ENCODE measurements at places on chromosomes 7 and 10.

- no peak for DNase-seq
Measured at GRCh38 chr10:69577268-69578232, 4.3 kb upstream of the NEUROG3 start.

DNA sequence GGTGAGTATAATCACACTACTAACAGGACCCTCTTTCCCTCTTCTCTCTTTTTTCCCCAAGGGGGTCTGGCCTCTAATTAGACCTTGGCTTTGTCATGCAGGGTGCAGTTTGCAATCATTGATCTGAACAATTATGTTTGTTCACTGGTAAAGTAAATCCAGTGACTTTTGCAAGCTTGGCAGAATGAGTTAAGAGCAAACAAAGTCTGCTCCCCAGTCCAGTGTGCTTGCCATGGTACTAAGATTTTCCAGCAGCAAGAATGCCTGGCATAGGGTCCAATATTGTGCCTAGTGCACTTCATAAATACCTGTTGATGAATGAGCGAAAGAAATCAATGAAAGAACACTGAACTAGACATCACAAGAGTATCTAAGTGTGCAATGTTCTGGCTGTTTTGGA is 43.9 kb downstream of the PLXDC2 start:
- DNase-seq: no peak

DNA sequence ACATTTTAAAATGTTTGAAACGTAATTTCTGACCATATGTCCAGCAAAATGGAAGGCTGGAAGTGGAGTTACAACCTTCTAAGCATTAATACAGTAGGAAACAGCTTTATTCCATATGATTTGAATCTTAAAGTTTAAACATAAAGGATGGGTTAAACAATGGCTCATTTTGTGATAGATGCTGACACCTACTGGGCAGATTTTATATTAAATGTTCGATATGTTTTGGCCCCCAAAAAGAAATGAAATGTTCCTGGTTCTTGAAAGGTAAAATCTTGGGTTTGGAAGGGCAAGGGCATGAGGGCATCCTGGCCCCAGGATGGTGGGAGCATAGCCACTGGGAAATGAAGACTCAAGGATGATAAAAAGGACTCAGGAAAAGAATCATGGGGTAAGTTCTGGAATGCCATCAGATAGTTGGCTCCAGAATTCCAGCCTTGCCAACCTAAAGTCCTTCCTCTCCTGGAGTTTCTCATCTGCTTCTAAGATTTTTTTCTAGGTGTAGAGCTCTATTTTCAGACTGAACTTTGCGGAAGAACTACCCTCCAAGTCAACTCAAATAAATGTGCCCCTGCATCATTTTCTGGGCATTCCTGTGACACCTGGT is 34.6 kb upstream of the SLC35G1 start:
- DNase-seq: no peak

DNA sequence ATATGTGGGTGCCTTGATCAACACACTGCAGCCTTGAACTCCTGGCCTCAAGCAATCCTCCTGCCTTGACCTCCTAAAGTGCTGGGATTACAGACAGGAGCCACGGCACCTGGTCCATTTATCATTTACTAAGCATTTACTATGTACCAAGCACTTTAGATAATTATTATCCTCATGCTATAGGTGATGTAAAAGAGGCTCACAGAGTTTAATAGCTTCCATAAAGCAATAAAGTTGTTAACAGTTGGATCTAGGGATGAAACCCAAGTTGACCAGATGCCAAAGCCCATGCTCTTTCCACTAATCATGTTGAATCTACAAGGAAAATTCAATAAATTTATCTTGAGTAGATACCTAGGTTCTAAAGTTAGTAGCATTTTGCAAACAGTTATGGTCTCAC is 5.0 kb downstream of the NAPEPLD start:
- DNase-seq: no peak

GRCh38 chr7:5661942-5662341 is 119.5 kb downstream of the RNF216 start:
- peak; percentile 90 for DNase-seq

DNA sequence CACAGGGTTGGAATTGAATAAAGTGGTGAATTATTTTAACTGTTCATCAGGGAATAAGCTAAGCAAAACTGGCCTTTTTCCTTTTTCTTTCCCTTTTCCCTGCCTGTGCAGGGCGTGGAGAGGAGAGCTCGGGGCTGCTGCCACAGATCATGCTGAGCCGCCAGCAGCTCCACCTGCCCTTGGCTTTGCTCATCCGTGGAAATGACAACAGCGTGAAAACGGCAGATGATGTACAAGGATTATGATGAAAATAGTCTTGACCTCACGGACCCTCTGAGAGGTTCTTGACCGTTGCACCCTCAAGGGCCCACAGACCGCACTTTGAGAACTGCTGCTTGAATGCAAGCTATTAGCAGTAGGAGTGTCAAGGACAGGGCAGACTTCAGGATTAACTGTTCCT is 10.6 kb downstream of the PPP2R2D start:
- DNase-seq: no peak

GRCh38 chr7:50632561-50633413 is 67.6 kb upstream of the DDC start:
- DNase-seq: no peak

DNA sequence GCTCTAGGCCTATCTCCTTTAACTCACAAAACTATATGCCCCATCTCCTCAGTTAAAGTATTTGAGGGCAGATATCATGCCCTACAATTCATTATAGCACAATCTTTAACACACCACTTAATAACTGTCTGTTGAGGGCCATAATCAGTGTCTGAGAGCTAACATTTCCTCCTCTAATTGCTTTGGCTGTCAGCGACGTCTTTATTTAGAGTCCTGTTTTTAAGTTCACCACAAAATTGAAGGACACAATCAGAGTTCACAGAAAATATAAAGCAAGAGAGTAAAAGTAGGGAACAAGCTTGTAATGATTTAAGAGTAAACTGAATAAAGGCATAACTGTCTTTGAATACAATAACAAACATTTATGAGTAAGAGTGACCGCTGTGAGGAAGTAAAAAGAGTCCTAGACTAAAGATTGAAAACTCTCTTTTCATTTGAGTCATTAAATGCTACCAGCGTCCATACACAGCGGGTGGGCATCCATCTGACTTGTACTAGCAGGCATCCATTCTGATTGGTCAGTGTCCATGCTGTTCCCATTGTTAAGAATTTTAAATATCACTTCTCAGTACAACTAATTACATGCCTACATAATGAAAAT is 38.4 kb upstream of the ABCB4 start:
- no peak for DNase-seq

GRCh38 chr10:80203835-80204676 is 1.3 kb downstream of the ANXA11 start:
- DNase-seq: no peak

DNA sequence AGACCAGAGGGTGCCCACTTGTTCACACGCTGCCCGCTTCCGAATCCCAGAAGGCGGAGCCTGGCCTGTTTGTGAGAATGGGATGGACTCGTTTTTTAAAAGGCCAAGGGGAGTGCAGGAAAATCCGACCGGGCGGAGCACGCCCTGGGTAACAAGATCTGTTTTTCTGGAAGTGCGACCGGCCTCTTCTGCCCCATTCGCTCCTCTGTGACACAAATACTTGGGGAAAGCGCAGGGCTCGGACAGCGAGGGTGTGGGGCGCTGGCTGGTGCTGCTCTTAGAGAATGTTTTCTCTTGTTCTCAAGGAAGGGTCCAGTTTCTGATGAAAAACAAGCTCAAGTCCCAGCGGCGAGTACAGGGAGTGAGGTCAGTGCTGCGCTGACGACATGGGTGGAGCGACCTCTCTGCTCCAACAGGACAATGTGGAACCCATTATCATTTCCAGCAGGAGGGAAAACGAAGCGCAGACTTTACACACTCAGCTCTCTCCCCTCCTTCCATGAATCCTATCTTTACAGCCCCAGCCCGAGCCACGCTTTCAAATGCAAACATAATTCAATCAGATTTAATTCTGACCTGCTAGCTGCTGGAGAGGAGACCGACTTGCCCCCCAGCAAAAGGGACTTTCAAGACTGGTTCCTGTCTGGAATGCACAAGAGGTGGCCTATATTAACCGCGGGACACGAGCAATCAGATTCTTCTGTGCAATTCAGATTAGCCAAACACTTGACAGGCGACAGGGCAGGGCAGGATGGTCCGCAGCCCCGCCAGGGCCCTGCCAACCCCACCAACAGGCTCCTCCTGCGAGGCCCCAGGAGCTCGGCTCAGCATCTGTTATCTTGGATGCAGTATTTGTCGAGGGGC is 1.1 kb downstream of the RADIL start:
- DNase-seq: no peak

DNA sequence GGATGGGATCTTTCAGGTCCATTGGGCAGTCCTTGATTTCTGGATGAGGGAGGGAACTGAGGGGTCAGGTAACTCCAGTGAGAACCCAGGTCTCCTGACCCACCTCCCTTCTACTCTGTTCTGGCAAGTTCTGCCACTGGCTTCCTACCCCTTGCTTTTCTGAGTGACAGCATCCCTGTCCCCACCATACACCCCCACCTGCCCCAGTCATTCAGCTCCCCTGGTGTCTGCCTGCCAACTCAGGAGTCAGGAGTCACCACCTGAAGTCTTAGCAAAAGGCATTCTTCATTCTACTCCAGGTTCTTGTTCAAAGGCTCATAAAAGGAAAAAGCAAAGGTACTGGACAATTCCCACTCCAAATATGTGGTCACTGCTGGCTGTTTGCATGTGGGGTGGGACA is 26.6 kb downstream of the CDHR3 start:
- no peak for DNase-seq

GRCh38 chr10:4990217-4990616 is 13.4 kb downstream of the AKR1C2 start:
- DNase-seq: no peak

- DNase-seq: no peak
Measured at GRCh38 chr10:106978756-106979155, 185.8 kb downstream of the SORCS1 start.

DNA sequence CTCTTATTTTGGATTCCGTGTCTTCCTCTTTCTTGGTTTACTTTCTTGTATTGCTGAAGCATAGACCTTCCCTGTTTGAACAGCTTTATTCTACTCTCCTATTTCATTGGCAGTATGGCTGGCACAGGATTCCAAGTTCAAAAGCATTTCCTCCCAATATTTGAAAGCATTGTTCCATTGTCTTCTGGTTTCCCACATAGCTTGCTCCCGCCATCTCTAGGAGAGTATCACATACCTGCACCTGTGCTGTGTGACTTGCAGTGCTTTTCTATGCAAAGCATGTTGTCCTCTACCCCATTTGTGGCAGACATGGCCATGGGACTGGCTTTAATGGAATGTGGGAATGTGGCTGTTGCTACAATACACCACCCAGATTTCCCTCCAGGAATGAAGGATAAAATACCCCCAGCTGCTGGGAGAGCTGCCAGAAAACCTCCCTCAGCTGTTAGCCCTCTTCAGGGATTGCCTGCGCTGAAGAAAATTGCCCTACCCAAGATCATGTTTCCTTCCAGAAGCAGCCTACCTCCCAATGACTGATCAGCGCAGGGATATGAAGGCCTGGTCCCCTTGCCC is 6.9 kb upstream of the MYOF start:
- DNase-seq: no peak

GRCh38 chr7:103632972-103633371 is 187.0 kb upstream of the SLC26A5 start:
- no peak for DNase-seq

GRCh38 chr7:38034062-38034908 is 113.8 kb downstream of the EPDR1 start:
- DNase-seq: no peak

- DNase-seq: no peak
Measured at GRCh38 chr7:6160191-6160623, 112.2 kb downstream of the CYTH3 start.

DNA sequence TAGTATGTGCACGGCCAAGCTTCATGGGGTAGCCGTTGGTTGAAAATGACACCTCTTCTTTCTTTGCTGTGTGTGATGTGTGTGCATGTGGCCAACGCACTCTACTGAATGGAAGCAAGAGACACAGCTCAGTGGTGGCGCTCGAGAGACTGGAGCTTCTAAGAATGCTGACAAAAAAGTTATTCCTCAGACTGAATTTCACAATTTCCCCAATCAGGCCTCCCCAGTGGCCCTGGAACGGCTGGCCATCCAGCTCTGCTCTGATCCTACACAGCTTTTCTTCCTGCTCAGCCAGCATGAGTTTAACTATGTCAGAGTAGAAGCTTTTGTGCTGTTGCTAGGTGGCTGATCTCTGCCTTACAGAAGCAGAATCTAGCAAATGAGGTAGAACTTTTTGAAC is 186.7 kb upstream of the PLXDC2 start:
- DNase-seq: no peak

DNA sequence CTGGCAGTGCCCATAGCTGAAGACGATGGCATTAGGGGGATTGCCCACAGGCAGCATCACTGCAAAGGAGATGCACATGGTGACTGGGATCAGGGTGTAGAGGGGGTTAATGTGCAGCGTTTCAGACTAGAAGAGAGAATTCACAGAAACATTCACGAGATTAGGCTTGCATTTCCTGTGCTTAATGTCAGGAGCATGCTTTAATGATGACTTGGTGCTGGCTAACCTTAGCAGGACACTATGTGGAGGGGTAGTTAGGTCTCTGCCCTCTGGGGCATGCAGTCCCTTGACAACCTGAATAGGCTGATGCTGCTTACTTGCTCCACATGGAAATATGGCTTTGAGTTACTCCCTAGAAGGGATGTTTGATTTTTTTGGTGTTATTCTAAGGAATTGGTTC is 21.8 kb downstream of the STMP1 start:
- DNase-seq: no peak

- no peak for DNase-seq
Measured at GRCh38 chr7:146943483-146943882, 826.9 kb downstream of the CNTNAP2 start.

Measured in glomerular endothelial cell (primary cell).